ENCODE measurements at places on chromosomes 3 and 15.

DNA sequence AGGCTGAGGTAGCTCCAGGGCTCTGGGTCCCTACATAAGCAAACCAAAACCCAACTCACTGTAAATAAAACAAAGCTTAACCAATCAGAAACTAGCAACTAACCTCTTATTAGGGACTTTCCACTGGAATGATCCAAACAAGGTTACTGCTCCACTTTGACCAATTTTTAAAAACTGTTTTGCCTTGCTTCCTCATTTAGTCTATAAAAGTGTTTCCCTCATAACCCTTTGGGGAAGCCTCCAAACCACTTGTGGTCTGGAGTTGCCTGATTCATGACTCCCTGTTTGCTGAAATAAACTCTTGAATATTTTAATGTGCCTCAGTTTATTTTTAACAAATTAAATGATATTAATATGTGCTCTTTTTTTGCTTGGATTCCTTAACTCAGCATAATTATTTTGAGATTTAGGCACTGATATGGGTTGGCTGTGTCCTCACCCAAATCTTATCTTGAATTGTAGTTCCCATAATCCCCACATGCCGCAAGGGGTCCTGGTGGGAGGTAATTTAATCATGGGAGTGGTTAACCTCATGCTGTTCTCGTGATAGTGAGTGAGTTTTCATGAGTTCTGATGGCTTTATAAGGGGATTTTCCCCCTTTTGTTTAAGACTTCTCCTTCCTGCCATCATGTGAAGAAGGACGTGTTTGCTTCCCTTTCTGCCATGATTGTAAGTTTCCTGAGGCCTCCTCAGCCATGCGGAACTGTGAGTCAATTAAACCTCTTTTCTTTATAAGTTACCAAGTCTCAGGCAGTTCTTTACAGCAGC lies 90.6 kb downstream of the CD200R1L start:
- peak; percentile 36 for DNase-seq

DNA sequence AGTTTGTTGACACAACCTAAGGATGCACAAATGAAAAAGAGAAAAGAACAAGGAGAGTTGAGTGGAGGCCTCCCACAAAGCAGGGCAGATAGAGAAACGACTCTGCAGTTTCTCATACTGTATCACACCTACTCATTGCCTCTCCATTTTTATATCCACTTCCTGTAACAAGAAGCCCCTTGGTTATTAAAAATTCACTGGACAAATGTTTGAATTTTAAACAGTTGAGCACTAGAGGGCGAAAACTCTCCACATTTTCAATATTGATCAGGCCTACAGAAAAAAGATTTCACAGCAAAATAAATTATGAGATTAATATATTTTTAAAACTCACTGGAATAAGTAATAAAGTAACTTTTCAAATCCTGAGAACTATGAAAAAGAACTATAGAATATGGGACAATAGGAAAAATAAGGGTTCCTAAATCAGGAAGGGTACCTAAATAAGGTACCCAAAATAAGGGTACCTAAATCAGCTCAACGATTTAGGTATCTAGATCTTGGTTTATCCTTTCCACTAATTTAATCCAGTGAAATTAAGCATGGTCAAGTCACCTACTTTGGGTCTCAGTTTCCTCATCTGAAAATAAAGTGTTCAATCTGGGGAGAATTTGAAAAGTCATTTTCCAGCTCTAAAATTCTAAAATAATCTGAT lies 47.0 kb upstream of the PPIB start:
- peak; percentile 17 for DNase-seq

- DNase-seq: no peak
Observed at GRCh38 chr15:101539930-101540329, 50.4 kb upstream of the PCSK6 start.

GRCh38 chr3:142972092-142972753 lies 8.7 kb upstream of the PAQR9 start:
- DNase-seq: no peak

GRCh38 chr3:48619541-48620524 lies 1.7 kb downstream of the TMEM89 start:
- no peak for DNase-seq

DNA sequence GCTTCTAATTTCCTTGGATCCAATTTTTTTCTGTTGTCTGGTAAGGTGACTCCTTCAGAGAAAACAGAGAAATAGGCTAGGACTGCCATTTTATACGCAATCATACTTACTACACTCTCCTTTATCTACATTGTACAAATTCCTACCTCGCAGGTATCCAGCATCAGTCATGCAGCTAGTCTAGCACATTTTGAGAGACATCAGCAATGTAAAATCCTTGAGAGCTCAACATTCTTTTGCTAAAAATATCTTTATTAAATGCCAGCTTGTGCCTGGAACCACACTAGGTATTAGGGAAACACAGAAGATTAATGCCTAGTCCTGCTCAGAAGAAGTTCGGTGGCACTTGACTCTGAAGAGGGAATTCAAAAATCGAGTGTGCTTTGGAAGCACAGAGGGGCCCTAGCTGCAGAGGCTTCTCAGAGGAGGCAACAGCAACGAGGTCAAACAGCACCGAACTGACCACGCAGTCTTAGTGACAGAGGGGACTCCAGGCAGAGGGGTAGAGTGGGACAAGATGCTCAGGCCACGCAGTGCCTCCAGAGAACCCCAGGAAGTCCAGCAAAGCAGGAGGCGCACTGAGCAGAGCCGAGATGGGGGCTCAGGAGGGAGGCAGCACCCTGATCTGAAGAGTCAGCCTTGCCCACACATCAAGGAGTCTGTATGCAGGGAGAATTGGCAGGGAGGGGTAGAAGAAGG lies 3.5 kb downstream of the FAM174B start:
- no peak for DNase-seq
